ENCODE measurements at places on chromosomes 6 and 20. TPM values are rescaled to one million over a fixed set of nuclear protein-coding genes. Genes with fewer than 3 reads are reported as not detected.

Gene NRM
- 32.3 TPM for total RNA-seq

Gene ADGRG6
- total RNA-seq, result not detected

Gene SLC22A23
- total RNA-seq, result 0.42 TPM

Gene CYP24A1
- not detected for total RNA-seq

Gene SLC22A2
- total RNA-seq, result not detected

Gene PHACTR1
- total RNA-seq, result 3.3 TPM

Gene NKAIN4
- not detected for total RNA-seq

Gene EBF4
- total RNA-seq, result 32.4 TPM

Gene PI3
- not detected for total RNA-seq

Gene NR2E1
- not detected for total RNA-seq

Gene ADGB
- not detected for total RNA-seq

Gene SNX3
- 75.0 TPM for total RNA-seq

Gene CST5
- not detected for total RNA-seq

Gene EYA4
- total RNA-seq, result not detected

Gene MUC22
- total RNA-seq, result not detected

Gene ECT2L
- total RNA-seq, result not detected

Gene TINAG
- not detected for total RNA-seq

Gene BHLHE23
- not detected for total RNA-seq

Gene KHDC3L
- total RNA-seq, result not detected

All from T-helper 1 cell treated with Interleukin-12 subunit alpha and Interleukin-12 subunit beta and Interleukin-4 antibody, amounts not matched to agents 30 ng/mL and 1 ng/mL, for 36 hours (primary cell).